ENCODE measurements at places on chromosomes 2 and 18.

DNA sequence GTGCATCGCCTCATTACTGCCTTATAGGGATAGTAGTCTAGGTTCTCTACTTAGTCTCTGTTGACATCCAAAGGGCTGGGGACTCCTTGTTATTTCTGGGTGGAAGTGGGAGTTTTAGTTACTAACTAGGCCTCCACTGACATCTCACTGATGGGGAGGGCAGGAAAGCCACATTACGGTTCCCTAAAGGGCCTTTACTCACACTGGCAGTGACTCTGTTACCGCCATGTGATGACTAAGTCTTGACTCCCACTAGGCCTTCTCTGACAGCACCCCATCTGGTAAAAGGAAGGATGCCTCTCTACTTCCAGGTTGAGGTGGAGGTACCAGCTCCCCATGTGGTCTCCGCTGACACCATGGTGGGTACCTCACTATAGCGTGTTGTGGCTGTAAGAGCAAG is 14.0 kb upstream of the BCL2L11 start:
- no peak for DNase-seq

GRCh38 chr2:106841886-106842645 is 43.9 kb downstream of the ST6GAL2 start:
- DNase-seq, result no peak

- DNase-seq, result no peak
Measured at GRCh38 chr18:12008842-12009580, 27.7 kb downstream of the IMPA2 start.

GRCh38 chr2:174957050-174957449 is 48.1 kb downstream of the CHN1 start:
- no peak for DNase-seq

DNA sequence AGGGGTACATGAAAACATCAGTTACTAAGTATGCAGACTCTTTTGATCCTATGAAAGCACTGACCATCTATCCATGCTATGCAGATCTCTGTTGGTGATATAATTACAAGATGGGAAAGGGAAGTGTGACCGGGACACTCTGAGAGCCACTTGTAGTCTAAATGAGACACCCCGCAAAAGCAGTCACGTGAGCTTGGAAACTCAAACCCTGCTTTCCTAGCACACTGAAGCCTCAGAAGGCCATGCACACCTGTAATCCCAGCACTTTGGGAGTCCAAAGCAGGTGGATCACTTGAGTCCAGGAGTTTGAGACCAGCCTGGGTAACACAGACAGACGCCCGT is 137.5 kb downstream of the INO80D start:
- DNase-seq, result no peak

- DNase-seq, result no peak
Measured at GRCh38 chr2:103364177-103364576, 602.3 kb downstream of the TMEM182 start.

DNA sequence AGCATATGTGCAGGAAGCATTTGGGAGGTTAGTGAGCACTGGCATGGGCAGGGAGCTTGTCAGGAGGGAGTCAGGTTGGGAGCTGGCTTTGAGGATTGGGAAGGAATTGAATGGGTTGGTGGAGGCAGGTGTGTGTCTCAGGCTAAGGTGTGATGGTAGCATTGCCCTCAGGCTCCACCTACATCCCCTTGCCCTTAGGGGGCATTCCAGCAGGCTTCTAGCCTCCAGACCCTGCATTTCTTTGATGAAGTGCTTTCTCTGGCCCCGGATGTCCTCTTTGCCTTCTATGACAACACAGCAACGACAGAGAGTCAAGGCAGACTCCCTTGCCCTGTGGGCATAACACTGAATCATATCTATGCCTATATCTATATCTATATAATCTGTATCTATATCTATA is 13.5 kb downstream of the RHBDD1 start:
- no peak for DNase-seq

Data from activated T-helper 2 cell treated with anti-CD3 and anti-CD28 coated beads, Interferon-gamma antibody, Interleukin-2, Interleukin-4, amounts not matched to agents 10 μg/mL and 5 μg/mL and 100 μg/mL, durations not matched to agents 14 hours and 24 hours and 36 hours (primary cell).